ENCODE measurements at places on chromosomes 6 and 20. TPM values are rescaled to one million over a fixed set of nuclear protein-coding genes. Genes with fewer than 3 reads are reported as not detected.

The IRF4 gene
- total RNA-seq = 0.24 TPM

The MYT1 gene
- total RNA-seq = 0.34 TPM

The ME1 gene
- total RNA-seq = 37.5 TPM

The SPTLC3 gene
- not detected for total RNA-seq

The MMP24 gene
- total RNA-seq = 35.6 TPM
